Activated B cell treated with CpG ODN at 0.5 μM for 24 hours (primary cell): ENCODE measurements at places on chromosomes 1 and 21. TPM values are rescaled to one million over a fixed set of nuclear protein-coding genes. Genes with fewer than 3 reads are reported as not detected.

GRCh38 chr1:181513786-181514297 lies 30.5 kb downstream of the CACNA1E start:
- no peak for DNase-seq

GRCh38 chr1:168636642-168637111 lies 60.3 kb downstream of the XCL1 start:
- no peak for DNase-seq

- DNase-seq = no peak
Measured at GRCh38 chr1:43947874-43948437, 1.2 kb downstream of the IPO13 start.

- no peak for DNase-seq
Measured at GRCh38 chr1:223815020-223815853, 30.5 kb downstream of the TP53BP2 start.

GRCh38 chr1:204321665-204322064 lies 38.1 kb downstream of the PLEKHA6 start:
- DNase-seq = no peak

- no peak for DNase-seq
Measured at GRCh38 chr1:201104141-201104540, 8.1 kb downstream of the CACNA1S start.

- DNase-seq = no peak
Measured at GRCh38 chr1:13570924-13571323, 12.7 kb upstream of the PDPN start.

DNA sequence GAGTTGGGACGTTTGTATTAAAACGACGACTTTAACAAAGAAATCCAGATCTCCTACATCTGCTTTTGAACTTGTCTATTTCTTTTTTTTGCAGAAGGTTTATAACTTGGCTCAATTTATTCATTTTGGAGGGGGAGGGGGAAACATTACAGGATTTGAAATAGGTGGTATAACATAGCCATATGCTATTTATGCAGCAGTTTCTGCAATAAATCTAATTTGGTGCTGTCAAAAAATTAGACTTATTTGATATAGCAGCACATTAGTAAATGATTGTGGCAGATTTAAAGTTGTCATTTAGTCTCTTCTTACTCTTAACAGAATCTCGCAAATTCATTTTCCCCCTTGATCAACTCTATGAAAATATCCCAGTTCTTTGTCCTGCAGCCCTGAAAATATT lies 138.2 kb downstream of the SDCCAG8 start:
- no peak for DNase-seq

The TNFRSF9 gene
- total RNA-seq = 2.2 and 2.5 TPM in 2 replicates

- DNase-seq = no peak
Measured at GRCh38 chr1:156766298-156767100, 836 bp upstream of the PRCC start.

- no peak for DNase-seq
Measured at GRCh38 chr1:235642011-235642942, 7.3 kb downstream of the GNG4 start.

DNA sequence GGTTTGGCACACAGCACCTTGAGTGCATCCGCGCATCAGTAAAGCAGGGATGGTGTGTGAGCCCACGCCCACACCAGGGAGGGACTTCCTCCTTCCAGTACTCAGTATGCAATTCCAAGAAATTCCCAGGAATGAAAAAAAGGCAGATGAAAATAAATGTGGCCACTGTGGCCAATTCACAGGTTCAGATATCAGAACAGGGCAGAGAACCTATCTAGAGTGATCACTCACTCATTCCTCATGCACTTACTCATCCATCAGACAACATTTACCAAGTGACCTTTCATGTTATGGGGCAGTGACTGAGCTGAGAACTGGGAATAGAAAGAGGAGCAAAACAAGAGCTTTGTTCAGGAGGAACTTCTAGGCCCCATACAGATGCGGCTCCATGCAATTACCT lies 113.7 kb downstream of the ZSCAN20 start:
- no peak for DNase-seq

DNA sequence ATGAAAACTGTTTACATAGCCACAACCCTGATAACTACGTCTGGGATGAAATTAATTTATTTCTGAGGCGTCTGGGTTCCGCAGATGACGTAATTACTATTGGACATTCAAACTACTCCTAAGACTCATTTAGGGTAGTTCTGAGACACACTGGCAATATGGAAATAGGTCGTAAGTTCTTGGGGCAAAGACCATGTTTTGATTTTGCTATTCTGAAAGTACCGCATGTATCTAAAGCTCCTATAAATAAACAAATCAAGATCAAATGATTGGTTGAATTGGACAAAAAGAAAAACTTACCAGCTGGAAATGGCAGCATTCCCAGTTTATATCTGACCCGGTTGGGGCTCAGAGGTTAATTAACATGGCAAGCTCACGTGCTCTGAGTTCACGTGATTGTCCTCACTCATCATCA lies 74.3 kb downstream of the DHRS3 start:
- DNase-seq = no peak

DNA sequence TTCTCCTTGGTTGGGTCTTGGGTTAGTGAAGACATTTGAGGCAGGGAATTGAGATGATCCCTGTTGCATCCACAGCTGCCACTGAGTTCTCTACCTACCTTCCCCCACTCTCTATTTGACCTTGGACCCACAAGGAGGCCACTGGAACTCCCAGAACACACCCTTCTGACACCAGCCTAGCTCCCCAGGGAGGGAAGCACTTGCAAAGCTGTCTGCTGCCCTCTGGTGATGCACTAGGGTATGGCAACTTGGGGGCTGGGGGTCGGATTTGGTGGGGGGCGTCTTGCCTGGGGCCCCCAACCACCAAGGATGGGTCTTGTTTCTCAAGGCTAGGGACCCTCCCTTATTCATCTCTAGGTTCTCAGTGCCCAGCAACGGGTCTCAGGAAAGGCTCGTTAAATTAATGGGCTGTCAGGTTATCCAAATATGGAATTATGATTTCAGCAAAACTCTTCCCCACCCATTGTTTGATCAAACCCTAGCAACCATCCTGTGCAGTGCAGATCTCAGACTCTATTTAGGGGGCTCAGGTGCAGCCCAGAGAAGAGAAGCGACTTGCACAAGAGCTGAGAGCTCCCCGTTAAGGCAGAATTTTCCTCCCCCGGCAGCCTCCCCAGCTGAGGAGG lies 177.8 kb upstream of the KLHDC7A start:
- no peak for DNase-seq

GRCh38 chr1:231869364-231869763 lies 242.8 kb downstream of the DISC1 start:
- no peak for DNase-seq

GRCh38 chr1:55490547-55490946 lies 275.4 kb upstream of the USP24 start:
- DNase-seq = no peak

DNA sequence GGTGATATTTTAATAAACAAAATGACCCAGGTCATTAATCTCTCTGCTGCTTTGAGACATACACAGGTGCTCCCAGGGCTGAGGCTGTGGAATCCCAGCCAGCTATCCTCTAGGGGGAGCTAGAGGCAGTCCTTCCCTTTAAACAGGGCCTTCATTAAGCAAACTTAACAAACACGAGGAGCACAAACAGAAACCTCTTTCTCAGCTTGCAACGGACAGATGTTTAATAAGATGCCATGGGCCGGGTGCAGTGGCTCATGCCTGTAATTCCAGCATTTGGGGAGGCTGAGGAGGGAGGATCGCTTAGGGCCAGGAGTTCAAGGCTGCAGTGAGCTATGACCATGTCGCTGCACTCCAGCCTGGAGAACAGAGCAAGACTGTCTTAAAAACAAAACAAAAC lies 106.7 kb downstream of the HIVEP3 start:
- no peak for DNase-seq

The SLC9C2 gene
- not detected in 2 replicates for total RNA-seq

The EPHA10 gene
- total RNA-seq = 0.12 and 0.27 TPM in 2 replicates

DNA sequence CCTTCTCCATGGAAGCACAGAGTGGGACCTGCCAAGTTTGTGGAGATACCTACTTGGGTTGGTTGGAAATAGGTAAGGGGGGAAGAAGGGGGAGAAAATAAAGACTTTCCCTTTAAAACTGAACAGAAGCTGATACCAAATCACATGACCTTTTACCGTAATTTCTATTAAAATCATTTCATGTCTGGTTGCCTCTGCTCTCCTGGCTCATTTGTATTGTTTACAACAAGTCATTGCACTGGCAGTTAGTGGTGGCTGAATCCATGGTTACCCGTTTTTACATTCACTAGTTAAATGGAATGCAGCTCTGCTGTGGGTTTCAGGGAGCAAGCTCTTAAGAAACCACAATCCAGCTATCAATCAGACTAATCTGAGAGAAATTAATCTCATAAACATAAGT lies 353.7 kb upstream of the ESRRG start:
- DNase-seq = no peak

GRCh38 chr1:227422581-227422980 lies 104.3 kb upstream of the CDC42BPA start:
- DNase-seq = no peak

GRCh38 chr1:29202053-29202452 lies 20.4 kb upstream of the SRSF4 start:
- no peak for DNase-seq

The C1orf167 gene
- not detected in 2 replicates for total RNA-seq

The ITLN1 gene
- not detected in 2 replicates for total RNA-seq

The C1orf226 gene
- not detected in 2 replicates for total RNA-seq

GRCh38 chr1:2526824-2527555 lies 594 bp upstream of the PANK4 start:
- no peak for DNase-seq

DNA sequence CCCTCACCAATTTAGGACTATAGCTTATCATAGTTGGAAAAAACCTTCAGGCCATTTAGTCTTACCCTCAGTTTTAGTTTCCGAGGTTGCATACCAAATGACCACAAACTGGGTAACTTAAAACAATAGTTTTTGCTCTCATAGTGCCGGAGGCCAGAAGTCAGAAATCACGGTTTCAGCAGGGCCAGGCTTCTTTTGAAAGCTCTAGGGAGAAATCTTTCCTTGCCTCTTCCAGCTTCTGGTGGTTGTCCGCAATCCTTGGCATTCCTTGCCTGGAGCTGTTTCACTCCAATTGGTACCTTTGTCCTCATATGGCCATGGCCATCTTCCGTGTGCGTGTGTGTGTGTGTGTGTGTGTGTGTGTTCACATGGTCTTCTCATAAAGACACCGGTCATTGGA lies 12.4 kb upstream of the PLXNA2 start:
- no peak for DNase-seq

GRCh38 chr1:7401814-7402547 lies 369.1 kb upstream of the VAMP3 start:
- no peak for DNase-seq

The IGSF21 gene
- not detected in 2 replicates for total RNA-seq

DNA sequence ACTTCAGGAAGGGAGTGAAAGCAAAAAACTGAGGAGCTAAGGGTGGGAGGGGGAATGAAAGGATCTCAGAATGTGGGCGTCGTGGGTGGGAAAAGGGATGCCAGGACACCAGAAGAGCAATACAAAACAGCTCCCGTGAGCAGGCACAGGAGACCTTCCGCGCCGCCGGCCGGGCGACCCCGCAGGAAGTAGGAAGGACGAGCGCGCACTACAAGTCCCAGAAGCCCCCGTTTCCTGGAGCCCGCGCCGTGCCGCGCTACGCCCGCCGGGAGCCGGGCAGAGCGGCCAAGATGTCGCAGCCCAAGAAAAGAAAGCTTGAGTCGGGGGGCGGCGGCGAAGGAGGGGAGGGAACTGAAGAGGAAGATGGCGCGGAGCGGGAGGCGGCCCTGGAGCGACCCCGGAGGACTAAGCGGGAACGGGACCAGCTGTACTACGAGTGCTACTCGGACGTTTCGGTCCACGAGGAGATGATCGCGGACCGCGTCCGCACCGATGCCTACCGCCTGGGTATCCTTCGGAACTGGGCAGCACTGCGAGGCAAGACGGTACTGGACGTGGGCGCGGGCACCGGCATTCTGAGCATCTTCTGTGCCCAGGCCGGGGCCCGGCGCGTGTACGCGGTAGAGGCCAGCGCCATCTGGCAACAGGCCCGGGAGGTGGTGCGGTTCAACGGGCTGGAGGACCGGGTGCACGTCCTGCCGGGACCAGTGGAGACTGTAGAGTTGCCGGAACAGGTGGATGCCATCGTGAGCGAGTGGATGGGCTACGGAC lies at the start of gene PRMT6:
Gene PRMT6, plus strand, starts transcription at position 249 of the 771 bp plus-strand sequence. Its CDS starts 42 bp downstream, at position 291.
- peak; percentile 75 for DNase-seq

- DNase-seq = no peak
Measured at GRCh38 chr1:56436912-56437417, 142.4 kb downstream of the PLPP3 start.

- no peak for DNase-seq
Measured at GRCh38 chr1:200512191-200512590, 102.4 kb upstream of the ZNF281 start.
